Sigmoid colon (tissue), 7 donors: ENCODE measurements at places on chromosomes 12 and 14. TPM values are rescaled to one million over a fixed set of nuclear protein-coding genes. Genes with fewer than 3 reads are reported as not detected.

- DNase-seq: peak; percentile 19
These were observed 242.9 kb downstream of the CHST11 start for GRCh38 chr12:104699489-104700190.

- DNase-seq: no peak
These were observed 75.9 kb upstream of the GNG2 start for GRCh38 chr14:51784466-51784865.

GRCh38 chr12:132324173-132324572, 5.2 kb downstream of the GALNT9 start:
- no peak for DNase-seq

TRIAP1 gene
- total RNA-seq: 14.8 TPM

DNA sequence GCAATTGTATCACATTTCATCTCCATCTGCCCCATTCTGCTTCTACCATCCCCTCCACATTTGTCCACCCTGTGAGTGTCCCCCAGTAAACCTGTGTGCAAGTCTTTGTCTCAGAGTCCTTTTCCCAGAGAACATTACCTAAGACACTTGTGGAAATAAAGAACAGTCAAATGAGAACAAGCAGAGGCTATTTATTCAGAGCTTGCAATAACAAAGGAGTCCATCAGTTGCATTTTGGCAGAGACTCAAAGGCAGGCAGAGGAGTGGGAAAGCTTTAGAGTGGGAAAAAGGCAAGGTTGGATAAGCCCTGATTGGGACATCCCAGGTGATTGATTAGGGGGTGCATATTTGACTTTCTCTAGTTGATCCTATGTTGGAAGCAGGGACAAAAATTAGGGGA, 18.2 kb upstream of the PPFIBP1 start:
- DNase-seq: no peak

DNA sequence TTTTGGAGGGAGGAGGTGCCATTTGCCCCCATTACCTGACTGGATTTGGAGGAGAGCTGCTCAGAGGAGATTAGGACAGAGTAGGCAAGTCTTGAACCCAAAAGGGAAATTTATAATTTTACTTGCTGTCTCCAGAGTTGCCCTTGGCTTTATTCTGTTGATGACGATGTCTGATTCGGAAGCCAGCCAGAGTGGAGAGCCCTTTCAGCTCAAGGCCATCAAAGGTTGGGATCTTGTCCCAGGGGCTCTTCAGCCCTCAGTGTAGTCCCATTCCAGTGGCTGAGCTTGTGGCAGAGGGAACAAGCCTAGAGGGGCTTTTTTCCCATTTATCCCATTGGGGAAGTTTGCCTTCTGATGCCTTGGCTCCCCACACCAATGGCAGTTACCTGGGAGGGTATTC, 71.8 kb downstream of the HSD17B6 start:
- DNase-seq: no peak
